Aorta (tissue), 5 donors: ENCODE measurements at places on chromosomes 5 and 9. TPM values are rescaled to one million over a fixed set of nuclear protein-coding genes. Genes with fewer than 3 reads are reported as not detected.

- DNase-seq, result no peak
Measured at GRCh38 chr5:81420039-81420667, 26.2 kb upstream of the ACOT12 start.

The SLC1A3 gene
- total RNA-seq, result 23.5 TPM

DNA sequence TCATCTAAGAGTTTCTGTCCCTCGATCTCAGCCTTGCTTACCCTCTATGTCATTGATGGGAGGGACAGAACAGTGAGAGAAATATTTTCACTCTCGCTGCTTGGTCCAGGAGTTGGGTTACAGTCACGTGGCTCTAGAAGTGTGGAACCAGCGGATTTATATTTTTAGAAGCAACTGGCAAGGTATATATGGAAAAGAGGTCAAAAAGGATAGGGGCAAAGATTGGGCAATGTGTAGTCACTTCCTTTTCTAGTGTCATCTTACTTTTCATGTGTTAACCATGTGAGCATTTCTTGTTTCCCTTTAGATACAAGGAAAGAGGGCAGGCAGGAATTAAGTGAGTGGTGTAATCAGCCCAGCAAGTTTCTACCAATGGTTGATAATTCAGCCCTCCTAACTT lies 111.5 kb upstream of the ZNF366 start:
- no peak for DNase-seq

DNA sequence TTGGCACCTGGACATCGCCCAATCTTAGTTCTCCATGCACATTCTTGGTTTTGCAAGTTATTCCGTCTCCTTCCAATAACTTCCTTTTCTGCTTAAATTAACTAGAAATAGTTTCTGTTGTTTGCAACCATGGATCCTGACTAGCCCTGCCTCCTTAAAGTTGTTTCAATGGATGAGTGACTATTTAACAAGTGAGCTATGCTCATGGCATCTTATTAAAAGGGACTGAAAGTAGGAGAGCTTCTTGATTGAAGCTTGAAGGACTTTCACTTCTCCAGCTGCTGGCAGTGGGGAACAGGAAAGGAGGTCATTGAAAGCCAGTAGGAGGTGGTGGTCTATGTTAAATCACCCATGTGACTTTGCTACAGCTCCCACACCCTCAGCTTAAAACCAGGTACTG lies 466.8 kb downstream of the ARHGEF28 start:
- DNase-seq, result no peak

GRCh38 chr5:95519681-95520080 lies 35.1 kb downstream of the SKIC3 start:
- DNase-seq, result no peak

GRCh38 chr5:76813982-76814562 lies 4.8 kb upstream of the F2RL1 start:
- no peak for DNase-seq

The CTSL gene
- 130 TPM for total RNA-seq

GRCh38 chr5:123803359-123803758 lies 291.4 kb downstream of the CSNK1G3 start:
- no peak for DNase-seq

The TSLP gene
- total RNA-seq, result 2.5 TPM

- peak; percentile 58 for DNase-seq
Measured at GRCh38 chr5:177132136-177133095, 1.2 kb upstream of the NSD1 start.

The BRIX1 gene
- 14.9 TPM for total RNA-seq

The IFNK gene
- not detected for total RNA-seq

The GRIA1 gene
- total RNA-seq, result 6.5 TPM

GRCh38 chr5:12745537-12745936 lies 841.3 kb upstream of the CTNND2 start:
- no peak for DNase-seq

DNA sequence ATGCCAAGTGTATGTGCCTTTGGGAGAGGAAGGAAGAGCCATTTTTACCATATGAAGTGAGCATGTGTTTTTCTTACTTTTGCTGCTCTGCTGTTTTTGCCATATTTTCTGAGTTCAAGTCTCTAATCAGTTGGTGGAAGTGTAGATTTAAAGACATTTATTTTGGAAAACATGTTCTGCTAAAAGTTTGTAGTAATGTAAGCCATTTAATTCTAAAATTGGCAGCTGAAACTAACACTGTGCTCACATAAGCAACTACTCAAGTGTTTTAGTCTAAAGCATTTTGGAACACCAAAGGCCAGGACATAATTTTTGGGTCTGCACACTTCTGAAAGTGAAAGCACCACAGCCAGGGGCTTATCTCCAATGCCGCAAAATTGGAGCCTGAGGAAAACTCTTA lies 363.4 kb upstream of the ZNF608 start:
- no peak for DNase-seq

DNA sequence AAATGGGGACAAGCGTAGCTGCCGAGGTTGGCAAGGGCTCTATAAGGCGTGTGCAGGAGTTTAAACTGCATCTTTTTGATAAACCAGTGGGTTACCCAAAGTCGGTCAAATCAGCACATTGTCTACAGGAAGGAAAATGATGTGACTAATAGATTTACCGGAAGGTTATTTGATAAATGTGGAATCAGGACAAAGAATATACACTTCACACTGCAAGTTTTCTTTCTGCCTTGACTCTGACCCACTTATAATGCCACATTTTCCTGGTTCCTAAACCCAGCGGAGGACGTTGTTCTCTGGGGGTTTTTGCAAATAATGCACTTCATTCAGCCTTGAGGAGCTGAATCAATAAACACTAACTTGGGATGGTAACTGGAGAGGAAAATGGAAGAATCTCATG lies 76.8 kb downstream of the TTLL11 start:
- DNase-seq, result no peak

GRCh38 chr5:169222934-169223594 lies 77.9 kb downstream of the SLIT3 start:
- no peak for DNase-seq

The GPX3 gene
- total RNA-seq, result 1,257 TPM

DNA sequence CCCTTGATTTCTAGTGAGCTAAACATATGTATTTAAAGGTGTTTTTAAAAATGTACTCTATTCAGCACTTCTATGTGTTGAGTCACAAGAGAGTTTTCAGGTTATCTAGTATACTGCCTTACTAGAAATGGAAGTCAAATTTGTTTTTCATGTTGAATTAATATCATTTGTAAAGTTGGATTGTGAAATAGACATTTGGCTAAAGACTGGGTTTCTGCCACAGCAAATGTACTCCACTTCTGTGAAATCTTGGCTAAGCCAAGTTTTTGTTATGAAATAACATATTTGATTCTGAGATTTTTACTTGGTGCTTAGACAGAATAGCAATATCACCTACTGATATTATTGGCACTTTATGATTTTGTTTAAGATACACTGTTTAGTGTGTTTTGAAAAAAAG lies 106.0 kb downstream of the CWC27 start:
- DNase-seq, result no peak

DNA sequence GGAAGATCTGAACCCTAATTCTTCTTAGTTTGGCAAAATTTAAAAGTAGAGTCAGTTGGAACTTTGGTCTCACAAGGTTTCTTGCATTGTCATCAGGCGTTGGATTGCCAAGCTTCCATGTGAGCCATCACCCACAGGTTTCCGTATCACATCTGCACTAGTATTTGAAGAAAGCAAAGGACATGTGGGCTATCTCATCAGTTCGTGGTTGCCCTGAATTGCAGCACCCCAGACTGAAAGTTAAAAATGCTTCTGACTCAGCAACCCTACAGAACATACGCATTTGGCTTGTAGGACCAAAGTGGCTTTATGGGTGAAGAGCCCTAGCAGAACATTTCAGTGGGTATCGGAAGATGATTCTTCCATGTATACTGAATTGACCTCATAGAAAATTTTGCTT lies 358.0 kb downstream of the ENC1 start:
- DNase-seq, result no peak

The COL23A1 gene
- 1.5 TPM for total RNA-seq
